ENCODE measurements at places on chromosomes 2 and 18.

DNA sequence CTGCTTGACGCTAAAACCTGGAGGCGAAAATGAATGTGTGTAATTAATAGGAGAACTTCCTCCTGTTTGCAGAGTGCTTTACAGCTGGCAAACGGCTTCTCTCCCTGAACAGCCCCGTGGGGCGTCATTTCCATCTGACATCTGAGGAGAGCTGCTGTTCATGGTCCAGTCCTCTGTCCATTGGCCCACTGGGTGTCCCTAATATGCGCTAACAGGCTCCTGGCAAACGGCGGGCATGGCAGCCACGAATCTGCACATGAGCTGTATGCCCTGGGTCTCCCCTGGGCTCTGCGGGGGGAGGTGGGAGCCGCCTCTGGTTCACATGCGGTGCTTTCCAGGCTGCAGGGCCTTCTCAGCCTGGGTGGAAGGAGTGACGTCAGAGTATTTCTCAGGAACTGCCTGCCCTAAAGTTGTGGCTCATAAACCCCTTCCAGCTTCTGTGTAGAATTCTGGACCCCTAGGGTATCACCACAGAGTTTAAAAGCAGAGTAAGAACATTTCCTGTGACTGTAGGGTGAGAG is 73.2 kb downstream of the LRRFIP1 start:
- peak; percentile 40 for DNase-seq

GRCh38 chr2:203734276-203734983 is 28.0 kb downstream of the CD28 start:
- DNase-seq: no peak

DNA sequence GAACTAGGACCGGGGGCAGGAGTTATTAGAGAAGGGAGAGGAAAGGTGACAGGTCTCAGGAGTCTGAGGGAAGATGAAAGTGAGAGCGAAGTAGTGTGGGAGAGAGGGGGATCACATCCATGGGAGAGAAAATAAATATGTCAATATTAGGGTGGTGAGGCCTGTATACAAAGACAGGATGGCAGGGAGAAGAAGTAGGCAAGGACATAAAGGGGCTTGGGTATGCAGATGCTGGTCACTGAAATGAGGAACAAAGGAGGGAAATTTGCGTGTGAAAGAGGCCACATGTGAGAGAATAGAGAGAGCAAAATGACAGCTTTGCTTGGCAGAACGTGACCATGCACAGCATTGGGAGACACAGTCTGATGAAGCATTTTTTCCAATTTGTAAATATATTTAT is 13.6 kb downstream of the METAP1D start:
- no peak for DNase-seq

- no peak for DNase-seq
These were observed 35.5 kb upstream of the SLC35F5 start for GRCh38 chr2:113791697-113792590.

- DNase-seq: no peak
These were observed 217.0 kb downstream of the ANAPC1 start for GRCh38 chr2:111667001-111667400.

- peak; percentile 52 for DNase-seq
These were observed 4.6 kb downstream of the WIPF1 start for GRCh38 chr2:174593041-174593440.

GRCh38 chr2:170548304-170548703 is 166.8 kb upstream of the SP5 start:
- no peak for DNase-seq

DNA sequence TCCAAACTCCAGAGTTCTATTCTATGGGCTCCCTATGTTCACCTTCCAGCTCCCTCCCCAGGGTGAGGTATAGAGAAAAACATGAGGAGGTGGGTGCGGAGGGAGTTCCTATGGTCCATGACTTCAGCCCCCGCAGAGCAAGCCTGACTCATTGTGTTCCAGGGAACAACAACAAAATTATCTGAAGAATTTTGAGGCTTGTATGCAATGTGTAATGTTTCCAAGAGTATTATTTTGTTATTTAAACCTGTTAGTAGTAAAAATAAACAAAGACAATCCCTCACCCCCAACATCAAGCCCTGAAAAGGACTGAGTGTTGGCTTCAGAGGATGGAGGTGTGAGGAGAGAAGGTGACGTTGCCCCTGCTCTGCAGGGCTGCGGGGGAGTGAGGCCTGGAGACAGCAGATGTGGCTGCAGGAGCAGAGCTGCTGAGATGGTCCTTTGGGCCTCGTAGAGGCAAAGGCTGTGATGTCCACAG is 29.0 kb downstream of the LAMA3 start:
- DNase-seq: no peak

DNA sequence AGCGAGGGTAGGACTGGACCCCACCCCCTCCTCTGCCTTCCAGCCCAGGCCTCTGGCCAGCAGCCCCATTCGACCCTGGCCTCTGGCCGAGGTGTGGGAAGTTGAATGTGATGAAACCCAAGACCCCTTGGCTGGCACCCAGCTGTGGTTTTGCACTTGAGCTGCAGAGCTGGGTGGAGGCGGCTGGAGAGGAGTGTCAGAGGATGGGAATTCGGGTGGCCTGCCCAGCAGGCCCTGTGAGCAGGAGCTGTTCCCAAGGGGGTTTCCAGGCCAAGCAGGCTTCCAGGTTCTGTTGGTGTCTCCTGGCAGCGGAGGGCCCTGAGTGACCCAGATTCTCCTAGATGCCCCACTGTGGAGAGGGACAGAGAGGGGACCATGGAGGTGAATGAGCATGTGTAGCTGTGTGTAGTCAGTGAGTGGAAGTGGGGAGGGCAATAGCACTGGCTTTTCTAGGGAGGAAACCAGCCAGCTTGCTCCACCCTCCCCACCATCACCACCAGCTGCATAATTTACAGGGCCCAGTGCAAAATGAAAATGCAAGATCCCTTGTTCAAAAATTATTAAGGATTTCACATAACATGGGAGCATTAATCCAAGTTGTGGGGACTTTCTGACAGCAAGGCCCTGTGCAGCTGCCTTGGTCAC is 172.2 kb upstream of the HAAO start:
- DNase-seq: no peak

DNA sequence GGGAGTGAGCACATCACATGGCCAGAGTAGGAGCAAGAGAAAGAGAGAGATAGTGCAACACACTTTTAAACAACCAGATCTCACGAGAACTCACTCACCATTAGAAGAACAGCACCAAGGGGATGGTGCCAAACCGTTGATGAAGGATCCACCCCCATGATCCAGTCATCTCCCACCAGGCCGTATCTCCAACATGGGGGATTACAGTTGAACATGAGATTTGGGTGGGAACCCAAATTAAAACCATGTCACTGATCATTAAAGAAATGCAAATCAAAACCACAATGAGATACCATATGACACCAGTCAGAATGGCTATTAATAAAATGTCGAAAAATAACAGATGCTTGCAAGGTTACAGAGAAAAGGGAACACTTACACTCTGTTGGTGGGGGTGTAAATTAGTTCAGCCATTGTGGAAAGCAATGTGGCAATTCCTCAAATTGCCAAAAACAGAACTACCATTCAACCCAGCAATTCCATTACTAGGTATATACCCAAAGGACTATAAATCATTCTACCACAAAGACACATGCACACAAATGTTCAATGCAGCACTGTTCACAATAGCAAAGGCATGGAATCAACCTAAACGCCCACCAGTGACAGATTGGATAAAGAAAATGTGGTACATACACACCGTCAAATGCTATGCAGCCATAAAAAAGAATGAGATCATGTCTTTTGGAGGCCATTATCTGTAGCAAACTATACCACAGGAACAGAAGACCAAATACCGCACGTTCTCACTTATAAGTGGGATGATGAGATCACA is 137.1 kb downstream of the COL6A3 start:
- no peak for DNase-seq

GRCh38 chr2:212905640-212906201 is 245.7 kb downstream of the IKZF2 start:
- DNase-seq: no peak

GRCh38 chr2:6855860-6856547 is 9.7 kb downstream of the CMPK2 start:
- DNase-seq: no peak

- no peak for DNase-seq
These were observed 202.5 kb downstream of the GLI2 start for GRCh38 chr2:120938045-120938771.

GRCh38 chr2:206323486-206323885 is 49.0 kb downstream of the ZDBF2 start:
- no peak for DNase-seq

GRCh38 chr2:231227310-231228162 is 29.1 kb downstream of the ARMC9 start:
- peak; percentile 32 for DNase-seq

GRCh38 chr18:48959551-48959920 is 8.8 kb upstream of the SMAD7 start:
- DNase-seq: no peak

DNA sequence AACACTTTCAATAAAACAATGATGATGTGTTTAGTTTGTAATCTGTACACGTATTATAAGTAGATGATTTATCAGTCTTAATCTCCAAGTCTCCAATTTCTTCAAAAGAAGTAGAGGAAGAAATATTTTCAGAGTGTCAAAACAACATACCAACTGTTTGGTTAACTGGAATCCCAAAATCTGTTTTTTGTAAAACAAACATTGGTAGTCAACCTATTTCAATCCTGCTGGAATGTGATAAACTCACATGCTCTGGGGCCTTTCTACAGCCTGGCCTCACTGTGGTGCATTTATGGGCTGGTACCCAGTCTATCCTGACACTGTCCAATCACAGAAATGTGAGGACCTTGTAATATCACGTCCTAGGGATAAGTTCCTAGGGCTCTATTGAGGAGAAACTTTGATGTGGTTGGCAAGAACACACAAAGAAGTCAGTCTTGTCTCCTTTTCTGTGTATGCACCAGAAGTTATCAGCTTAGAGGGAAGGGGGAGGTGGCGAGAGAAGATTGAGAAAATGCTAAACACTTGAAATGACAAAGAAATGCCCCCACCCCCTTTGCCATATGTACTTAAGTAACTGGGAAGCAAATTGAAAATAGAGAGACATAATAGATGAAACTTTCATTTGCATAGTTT is 47.2 kb downstream of the PRKRA start:
- no peak for DNase-seq

GRCh38 chr18:37662546-37663339 is 97.1 kb upstream of the CELF4 start:
- no peak for DNase-seq

DNA sequence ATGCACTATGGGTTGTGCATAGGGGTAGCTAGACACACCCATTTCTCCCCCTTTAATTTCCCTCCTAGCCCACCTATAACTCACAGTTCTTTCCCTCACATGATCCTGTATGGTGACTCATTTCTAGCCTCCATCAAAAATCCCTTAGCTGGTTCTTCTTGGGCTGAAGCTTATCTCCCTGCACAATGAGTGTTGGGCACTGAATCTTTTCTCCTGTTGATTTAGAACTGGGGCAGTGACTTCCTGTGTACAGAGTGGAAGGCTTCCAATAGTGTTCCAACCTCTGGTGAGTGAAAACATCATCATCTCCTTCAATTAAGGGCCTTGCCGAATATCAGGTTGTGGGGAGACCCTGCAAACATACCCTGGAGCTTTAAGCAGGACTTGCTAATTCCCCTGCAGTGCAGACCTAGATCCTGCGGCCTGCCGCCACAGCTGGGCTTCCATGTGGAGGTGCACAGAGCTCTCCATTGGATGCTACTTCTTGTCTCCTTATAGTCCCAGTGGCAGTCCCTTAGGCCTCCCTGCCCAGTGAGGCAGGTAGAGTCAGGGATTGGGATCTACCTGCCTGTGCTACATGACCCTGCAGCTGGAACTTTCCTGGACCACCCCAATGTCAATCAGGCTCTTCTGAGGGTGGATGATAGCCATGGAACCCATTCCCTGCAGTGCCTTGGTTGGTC is 121.8 kb downstream of the PLB1 start:
- DNase-seq: no peak

- DNase-seq: no peak
These were observed 2.0 kb downstream of the GMCL1 start for GRCh38 chr2:69831354-69831905.

DNA sequence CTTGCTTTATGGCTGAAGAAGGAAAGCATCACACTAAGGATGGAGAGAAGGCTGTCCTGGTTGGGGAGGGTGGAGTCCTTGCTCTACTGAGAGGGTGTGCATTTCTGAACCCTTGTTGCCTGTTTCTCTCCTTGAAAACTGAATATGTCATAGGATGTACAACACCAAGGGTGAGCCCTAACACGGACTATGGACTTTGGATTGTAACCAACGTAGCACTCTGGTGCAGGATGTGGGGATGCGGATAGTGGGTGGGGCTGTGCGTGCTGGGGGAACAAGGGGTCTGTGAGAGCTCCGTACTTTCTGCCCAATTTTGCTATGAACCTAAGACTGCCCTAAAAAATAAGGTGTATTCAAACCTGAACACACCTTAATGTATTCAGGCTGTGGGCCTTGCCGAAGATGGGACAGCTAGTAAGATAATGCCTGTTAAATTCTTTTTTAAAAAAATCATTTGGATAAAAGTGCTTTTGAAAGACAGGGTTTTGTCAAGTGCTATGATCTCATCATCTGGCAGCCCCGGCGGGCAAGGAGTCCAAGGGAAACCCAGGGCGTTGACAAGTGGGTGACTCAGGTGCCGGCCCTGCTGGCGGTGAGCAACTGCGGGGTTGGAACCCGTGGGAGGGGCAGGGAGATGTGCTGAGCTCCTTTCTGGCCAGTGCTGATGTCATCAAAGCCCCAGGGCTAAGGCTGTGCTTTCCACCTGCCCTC is 54.0 kb downstream of the GATA6 start:
- peak; percentile 16 for DNase-seq

DNA sequence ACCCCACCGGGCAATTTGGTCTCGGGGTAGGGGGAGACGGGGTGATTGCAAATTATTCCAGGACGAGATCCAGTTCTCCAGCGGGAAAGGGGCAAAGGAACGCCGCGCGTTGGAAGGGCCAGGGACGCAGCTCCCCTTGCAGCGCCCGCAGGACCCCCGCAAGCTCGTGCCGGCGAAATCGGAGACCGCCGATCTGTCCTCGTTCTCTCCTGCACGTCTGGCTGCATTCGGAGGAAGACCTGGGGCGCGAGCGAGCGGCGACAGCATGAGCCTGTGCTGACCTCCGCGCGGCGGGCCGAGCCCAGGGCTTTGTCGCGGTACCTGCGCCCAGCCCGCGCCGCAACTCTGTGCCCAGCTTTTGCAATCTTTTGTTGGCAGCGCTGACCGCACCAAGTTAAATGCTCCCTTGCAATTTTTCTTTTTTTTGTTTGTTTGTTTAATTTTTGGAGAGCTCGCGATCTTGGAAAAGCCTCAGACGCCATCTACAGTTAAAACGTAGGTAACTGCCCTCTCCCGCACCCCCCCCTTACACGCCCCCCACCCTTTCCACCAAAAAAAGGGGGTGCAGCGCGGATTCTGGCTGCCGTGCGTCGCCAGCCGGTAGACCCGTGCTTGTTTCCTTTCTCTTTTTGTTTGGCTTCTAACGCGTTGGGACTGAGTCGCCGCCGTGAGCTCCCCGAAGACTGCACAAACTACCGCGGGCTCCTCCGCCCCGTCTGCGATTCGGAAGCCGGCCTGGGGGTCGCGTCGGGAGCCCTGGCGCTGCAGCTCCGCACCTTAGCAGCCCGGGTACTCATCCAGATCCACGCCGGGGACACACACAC is 667 bp downstream of the TRIB2 start:
- DNase-seq: peak; percentile 78

GRCh38 chr2:49831698-49832367 is 677.5 kb upstream of the FSHR start:
- DNase-seq: no peak

Data from CD8-positive, alpha-beta T cell (primary cell).